ENCODE measurements at places on chromosomes 11 and 22. TPM values are rescaled to one million over a fixed set of nuclear protein-coding genes. Genes with fewer than 3 reads are reported as not detected.
A peak's percentile ranks its signal among the peaks of the same experiment; 100 is the strongest.

Gene TBCEL
- 12.5 TPM for total RNA-seq

Gene SHISAL1
- not detected for total RNA-seq

Gene WNT11
- 0.66 TPM for total RNA-seq

- peaks cover 80% of the 10 kb centered on the region for H3K4me1 ChIP-seq
- H3K36me3 ChIP-seq, result no peaks in the 10 kb centered on the region
- DNase-seq, result no peak
- H3K4me3 ChIP-seq, result no peak overlapping the region
- H3K27me3 ChIP-seq, result no peaks in the 10 kb centered on the region
- H3K27ac ChIP-seq, result no peak overlapping the region
These were observed 18.9 kb upstream of the KCTD14 start for GRCh38 chr11:78041843-78042440.

DNA sequence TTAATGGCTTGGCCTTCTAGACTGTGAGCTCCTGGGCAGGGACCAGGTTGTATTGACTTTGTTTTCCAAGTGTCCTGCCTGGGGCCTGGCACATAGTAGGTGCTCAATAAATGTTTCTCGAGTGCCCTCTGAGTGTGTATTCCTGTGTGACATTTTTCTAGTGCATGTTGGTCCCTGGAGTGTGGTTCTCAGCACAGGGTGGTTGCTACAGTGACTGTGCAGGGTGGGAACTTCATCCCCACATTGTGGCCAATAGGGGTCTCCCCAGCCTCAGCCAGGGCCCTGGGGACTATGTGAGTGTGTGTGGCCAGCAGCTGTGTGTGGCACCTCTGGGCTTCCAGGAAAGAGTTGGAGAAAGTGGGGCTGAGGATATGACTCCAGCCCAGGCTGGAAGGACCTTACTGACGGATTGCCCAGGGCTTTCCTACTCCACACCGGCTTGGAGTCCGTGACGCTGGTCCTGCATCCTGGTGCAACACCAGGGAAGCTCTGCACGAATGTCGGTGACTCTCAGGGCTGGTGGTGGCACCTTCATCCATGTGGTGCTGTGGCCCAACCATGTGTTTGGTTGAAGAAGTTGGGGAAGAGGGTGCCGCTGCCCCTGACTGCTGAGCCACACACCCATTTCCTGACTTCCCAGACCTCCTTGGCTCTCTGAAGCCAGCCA, 9.0 kb upstream of the MARK2 start:
- H3K27me3 ChIP-seq, result no peaks in the 10 kb centered on the region
- H3K4me3 ChIP-seq, result no peak overlapping the region
- H3K36me3 ChIP-seq, result peaks cover 3% of the 10 kb centered on the region
- H3K27ac ChIP-seq, result no peak overlapping the region
- H3K4me1 ChIP-seq, result peaks cover 5% of the 10 kb centered on the region

GRCh38 chr11:126545057-126545555, 189.6 kb downstream of the ST3GAL4 start:
- no peaks in the 10 kb centered on the region for H3K36me3 ChIP-seq
- H3K27me3 ChIP-seq, result peaks cover 1% of the 10 kb centered on the region

GRCh38 chr11:69968396-69969347, 109.4 kb upstream of the ANO1 start:
- no peak overlapping the region for H3K4me3 ChIP-seq
- no peak for DNase-seq
- peaks cover 14% of the 10 kb centered on the region for H3K27me3 ChIP-seq
- H3K36me3 ChIP-seq, result no peaks in the 10 kb centered on the region
- H3K4me1 ChIP-seq, result peaks cover 35% of the 10 kb centered on the region
- no peak overlapping the region for H3K27ac ChIP-seq

DNA sequence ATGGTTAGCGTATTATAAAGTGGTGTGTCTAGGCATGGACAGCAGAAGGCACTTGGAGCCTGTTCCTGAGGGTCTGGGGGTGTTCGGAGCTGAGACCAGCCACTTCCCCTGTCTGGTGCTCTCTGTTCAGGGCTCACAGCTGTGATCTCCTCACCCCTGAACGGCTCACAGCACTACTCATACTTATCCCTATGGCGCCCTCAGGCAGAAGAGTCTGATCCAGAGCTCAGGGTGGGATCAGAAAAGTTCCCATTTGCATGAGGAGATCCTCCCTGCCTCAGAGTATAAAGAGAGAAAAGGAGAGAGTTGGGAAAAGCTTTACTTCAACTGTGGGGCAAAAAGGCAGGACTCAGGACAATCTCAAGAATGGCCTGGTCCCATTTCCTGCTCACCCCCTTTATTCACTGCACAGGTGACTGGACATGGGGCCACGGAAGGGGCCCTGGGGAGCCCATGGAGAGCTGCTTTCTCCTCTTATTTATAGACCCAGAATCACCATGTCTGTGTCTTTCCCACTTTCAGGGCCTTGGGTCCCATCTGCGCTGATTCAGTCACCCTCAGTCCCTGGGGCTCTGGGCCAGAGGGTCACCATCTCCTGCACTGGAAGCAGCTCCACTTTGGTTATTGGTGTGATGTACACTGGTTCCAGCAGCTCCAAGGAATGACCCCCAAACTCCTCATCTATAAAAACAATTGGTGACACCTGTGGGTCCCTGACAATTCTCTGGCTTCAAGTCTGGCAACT, 97.0 kb upstream of the TOP3B start:
- H3K4me3 ChIP-seq, result no peak overlapping the region
- no peaks in the 10 kb centered on the region for H3K27me3 ChIP-seq
- peaks cover 9% of the 10 kb centered on the region for H3K4me1 ChIP-seq
- no peak for DNase-seq
- no peak overlapping the region for H3K27ac ChIP-seq

DNA sequence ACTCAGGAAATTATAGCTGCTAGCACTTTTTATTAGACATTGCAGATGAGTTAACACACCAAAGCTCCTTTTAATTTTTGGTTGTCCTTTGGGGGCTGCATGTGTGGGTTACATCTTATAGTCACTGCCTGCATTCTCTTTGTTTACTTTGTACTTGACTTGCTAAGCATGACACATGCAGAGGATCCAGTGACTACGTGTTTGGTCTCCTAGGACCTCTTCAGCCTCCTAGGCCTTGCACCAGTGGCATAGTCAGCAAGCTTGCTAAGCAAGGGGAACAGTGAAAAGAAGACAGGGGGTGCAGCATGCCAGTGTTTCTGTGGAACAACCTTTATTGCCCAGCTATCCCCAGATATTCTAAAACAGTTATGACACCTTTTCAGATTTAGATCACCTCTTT, 108.2 kb downstream of the PAX6 start:
- H3K27ac ChIP-seq, result no peak overlapping the region
- peak; percentile 16 for DNase-seq
- no peak overlapping the region for H3K4me3 ChIP-seq
- H3K27me3 ChIP-seq, result no peaks in the 10 kb centered on the region
- H3K4me1 ChIP-seq, result no peaks in the 10 kb centered on the region
- H3K36me3 ChIP-seq, result no peaks in the 10 kb centered on the region

Data from HepG2 (cell line).